ENCODE measurements at places on chromosomes 13 and 19.

- no peak for DNase-seq
These were observed 69.7 kb upstream of the EDNRB start for GRCh38 chr13:77988355-77988754.

DNA sequence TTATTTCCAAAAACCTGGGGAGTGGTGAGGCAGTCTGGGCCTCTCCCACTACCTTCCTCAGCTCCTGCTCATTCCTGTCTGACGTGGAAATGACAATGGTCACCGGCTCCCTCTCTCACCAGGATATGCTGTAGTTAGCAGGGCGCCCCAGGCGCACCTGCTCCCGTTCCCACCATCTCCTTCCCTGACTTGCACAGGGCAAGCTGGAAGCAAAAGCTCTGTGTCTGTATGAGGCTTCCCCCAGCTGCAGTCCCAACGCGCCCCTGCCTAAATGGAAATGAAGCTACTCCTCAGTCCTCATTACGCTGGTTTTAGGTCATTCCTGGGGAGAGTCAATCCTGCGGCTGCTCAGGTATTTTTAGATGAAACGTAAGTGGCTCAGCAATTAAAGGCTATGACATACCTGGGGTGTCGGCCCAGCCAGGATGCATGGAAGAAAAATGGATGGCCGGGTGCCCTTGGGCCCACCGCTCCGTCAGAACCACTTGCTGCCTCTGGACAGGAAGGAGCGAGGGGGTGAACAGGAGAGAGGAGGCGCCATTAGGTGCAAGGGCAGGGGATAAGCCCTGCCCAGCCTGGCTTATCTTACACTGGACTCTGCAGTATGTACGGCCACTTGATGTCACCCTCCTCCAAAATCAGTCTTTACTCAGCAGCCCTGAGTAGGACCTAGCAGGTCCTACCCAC, 32.4 kb downstream of the DHRS12 start:
- no peak for DNase-seq

DNA sequence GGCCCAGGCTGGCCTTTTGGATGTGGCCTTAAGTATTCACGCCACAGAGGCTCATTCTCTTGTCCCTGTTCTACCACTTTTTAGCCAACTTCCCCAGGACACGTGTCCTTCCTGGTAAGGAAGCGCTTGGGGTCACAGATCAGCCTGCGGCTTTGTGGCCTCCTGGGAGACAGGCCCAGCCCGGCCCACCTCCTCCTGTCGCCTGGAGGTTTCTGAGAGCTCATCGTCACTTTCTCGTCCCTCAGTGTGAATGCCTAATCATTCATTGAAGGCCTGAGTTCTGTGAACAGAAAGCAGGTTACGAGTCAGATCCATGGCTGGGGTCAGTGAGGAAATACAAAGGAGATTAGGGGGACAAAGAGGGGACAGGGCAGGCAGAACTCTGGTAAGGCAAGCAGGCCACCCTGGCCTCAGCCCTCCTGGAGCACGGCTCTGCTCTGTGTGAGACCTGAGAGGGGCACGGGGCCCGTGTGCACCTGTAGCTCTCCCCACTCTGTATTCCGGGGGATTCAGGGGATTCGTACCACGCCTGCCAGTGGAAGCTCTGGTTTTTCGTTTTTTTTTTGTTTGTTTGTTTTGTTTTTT, 38.6 kb upstream of the TSHZ3 start:
- DNase-seq, result no peak

- no peak for DNase-seq
These were observed 21.8 kb downstream of the CCNA1 start for GRCh38 chr13:36454121-36454520.

GRCh38 chr13:32737111-32737571, 150.9 kb downstream of the PDS5B start:
- no peak for DNase-seq

GRCh38 chr13:111917901-111918300, 149.0 kb upstream of the SOX1 start:
- DNase-seq, result no peak

GRCh38 chr13:86476656-86477055, 677.4 kb upstream of the SLITRK6 start:
- DNase-seq, result no peak

DNA sequence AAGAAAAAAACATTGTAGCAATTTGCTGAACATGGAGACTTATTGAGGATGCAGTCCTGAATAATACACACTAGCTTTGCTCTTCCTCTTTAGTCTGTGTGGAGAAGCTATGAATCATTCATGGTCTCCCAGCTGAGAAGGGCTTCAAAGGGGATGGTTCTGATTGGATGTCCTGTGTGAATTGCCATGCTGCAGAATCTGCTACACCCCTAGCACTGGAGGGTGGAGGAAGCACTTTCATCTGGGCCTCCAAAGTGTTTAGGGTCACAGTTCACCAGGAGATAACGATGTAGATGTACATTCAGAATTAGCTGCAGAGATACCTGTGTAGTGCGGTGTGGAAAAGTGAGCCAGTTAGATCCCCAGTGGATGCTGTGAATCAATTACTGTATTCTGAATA, 321.1 kb upstream of the EDNRB start:
- DNase-seq, result no peak

- no peak for DNase-seq
These were observed 8.8 kb downstream of the ALOX5AP start for GRCh38 chr13:30744056-30744680.
